Left lung (tissue), 14 donors: ENCODE measurements at places on chromosomes 1 and 21.

GRCh38 chr1:204623894-204624361, 61.6 kb downstream of the LRRN2 start:
- DNase-seq: no peak

DNA sequence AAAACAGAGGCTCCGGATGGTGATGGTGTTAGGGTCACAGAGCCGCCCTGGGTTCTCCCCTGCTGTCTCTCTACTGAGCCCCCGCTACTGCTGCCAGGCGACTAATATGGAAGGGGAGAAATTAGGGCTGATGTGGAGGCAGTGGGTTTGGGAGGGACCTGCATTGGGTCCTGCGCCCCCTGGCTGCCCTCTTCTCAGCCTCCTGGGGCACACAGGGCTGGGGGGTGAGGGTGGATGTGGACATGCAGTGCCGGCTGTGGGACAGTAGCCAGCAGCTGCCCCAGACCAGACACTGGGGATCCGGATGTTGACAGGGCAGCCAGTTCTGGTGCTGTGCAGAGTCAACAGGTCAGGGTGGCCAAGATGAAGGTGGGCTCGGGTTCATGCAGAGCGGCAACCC, 1.5 kb upstream of the CLCNKB start:
- no peak for DNase-seq

- peak; percentile 40 for DNase-seq
Observed at GRCh38 chr1:227947386-227947675, 401 bp downstream of the WNT9A start.

DNA sequence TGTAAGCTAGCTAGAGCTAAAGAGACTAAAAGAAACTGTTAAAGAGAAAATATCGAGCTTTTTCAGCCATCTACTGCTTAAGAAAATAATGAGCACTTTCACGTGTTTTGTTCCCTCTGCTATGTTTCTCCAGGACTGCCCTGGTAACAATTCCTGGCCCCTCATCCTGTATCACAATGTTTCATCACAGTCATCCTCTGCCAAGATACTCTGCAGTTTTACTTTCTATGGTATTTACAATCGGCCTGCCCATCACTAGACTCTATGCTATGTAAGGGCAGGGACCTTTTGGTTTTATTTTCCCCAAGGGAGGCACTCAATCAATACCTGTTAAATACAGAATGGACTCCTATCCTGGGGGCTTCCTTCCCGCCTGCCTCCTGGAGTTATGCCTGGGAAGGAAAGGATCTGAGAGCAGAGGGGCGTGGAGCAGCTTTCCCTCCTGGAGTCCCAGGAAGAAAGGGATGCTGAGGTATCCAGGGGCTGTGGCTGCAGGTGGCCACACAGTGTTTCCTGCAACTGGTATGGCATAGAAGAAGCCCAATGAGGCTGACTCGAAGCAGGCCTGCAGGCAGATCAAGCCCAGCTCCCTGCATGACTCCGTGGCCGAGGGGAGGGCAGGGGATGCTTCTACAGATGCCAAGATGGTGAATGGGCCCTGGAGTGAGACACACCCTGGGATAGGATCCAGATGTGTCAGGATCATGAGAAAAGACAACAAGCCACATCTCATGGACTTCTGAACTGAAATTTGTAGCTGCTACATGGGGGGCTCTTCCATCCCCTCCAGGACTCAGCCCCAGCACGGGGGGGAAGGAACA, 52.9 kb downstream of the MATN1 start:
- no peak for DNase-seq

DNA sequence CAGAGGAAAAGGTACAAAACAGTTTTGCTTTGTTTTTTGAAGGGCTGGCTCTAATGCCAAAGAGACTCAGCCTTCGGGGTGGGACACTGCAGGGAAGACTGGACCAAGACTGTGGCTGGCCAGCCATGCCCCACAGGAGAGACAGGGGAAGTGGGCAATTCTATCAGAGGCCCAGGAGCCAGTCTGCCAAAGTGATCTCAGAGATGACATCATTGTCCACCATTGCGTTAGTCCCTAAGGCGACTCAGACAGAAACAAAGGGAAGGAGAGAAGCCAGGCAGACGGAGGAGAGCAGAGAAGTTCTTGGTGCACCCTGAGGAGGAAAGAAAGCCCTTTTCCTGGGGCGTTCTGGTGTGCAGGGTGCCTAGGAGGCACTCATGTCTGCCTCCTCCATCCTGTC, 26.4 kb downstream of the OPTC start:
- DNase-seq: no peak
